ENCODE measurements at places on chromosomes 4 and X.

GRCh38 chr4:185775792-185776555 is 36.0 kb downstream of the SORBS2 start:
- DNase-seq = no peak

DNA sequence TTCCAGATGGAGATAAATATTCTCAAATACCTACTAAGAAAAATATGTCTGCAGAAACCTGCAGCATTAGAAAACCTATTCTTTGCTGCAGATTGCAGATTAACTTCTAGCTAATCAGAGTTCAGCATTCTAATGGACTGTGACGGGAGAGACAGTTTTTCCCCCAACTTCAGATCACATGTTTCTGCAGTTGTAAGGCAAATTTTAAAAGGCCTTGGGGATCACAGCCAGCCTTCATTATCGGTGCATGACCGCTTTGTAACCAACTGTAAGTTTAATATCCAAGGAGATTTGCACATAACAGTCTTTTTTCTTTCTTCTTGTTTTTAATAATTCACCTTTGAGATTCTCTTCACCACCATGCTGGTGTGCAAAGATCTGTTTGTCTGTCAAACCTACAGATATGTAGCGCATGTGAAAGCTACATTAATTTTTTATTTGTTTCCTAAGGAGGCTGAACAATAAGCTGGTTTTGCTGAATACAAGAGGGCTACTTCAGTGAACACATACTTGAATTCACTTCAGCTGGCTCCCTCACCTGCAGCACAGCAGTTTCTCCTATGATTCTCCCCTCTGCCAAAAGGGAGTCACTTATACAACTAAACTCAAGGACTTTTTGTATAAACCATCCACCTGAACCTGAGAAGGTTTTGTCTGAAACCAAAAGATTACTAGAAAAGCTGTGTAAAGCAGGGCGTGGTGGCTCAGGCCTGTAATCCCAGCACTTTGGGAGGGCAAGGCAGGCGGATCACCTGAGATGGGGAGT is 488.5 kb downstream of the RPA4 start:
- DNase-seq = no peak

- no peak for DNase-seq
Observed at GRCh38 chrX:100368167-100368566, 41.9 kb downstream of the PCDH19 start.

- no peak for DNase-seq
Observed at GRCh38 chrX:151825925-151826485, 86.7 kb upstream of the MAGEA4 start.

DNA sequence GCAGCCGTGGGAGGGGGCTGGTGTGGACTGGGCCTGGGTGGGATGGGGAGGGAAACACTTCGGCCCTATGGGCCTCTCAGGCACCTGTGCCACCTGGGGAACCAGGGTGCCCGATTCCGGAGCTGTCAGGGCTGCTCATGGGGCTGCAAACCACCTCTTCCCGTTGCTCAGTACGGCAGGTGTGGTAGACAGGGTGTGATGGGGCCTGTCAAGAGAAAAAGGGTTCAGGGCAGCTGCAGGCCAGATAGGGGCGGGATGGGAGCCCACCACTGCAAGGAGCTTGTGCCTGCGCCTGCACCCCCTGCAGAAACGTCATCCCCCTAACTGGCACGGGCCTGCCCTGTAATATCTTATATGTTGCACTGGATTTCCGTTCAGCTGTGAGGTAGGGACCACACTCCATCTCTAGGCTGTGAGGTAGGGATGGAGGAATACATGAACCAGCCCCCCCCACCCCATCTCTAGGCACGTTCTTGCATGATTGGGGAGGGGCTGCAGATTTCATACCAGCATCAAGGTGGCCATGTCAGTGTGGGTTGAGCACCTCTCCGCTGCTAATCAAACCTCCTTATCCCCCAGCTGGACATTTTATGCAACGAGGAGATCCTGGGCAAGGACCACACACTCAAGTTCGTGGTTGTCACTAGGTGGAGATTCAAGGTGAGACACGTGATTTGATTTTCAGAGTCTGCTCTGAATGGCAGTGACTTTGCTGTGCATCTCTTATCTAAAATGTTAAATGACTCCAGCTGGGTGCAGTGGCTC is 59.0 kb downstream of the PCGF3 start:
- no peak for DNase-seq

- DNase-seq = no peak
Observed at GRCh38 chrX:74395556-74395955, 25.7 kb upstream of the SLC16A2 start.

- DNase-seq = no peak
Observed at GRCh38 chr4:15003401-15003890, 1.2 kb downstream of the CPEB2 start.

DNA sequence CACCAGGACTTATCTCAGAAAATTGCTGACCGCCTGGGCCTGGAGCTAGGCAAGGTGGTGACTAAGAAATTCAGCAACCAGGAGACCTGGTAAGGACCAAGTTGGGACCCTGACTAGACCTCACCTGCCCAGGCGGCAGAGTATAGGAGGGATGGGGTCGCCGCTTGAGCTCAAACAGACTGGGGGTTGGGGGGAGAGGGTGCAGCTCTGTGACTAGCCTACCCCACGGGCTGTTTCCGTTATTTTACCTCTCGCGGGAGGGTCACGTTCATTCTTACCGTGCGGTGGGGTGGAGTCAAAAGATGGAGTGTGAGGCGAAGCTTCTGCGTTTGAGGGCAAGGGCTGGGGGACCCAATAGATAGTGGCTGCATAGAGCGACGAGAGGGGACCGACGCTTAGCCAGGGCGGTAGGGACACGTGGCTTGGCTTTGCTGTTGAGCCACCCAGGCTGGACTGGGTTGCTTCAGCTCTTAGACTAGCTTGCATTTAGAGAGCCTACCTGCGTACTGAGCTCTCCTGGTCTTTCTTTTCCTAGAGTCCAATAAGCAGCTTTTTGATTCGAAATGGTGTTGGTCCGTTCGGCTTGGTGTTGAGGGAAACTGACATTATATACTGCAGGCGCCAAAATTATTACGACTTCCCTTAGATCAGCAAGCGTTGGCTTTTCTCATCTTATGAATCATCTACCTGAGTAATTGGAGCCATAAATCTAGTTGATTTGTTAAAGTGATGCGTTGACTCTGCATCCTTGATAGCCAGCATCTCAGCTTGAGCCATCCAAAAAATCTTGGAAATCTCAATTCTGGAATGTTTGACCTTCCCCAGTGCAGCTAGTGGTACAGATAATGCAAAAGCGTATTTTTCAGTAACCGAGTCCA is 591 bp downstream of the PRPS1 start:
- DNase-seq = no peak

GRCh38 chr4:141021397-141022110 is 111.7 kb downstream of the RNF150 start:
- no peak for DNase-seq

GRCh38 chr4:99754756-99755155 is 61.9 kb upstream of the DAPP1 start:
- no peak for DNase-seq

DNA sequence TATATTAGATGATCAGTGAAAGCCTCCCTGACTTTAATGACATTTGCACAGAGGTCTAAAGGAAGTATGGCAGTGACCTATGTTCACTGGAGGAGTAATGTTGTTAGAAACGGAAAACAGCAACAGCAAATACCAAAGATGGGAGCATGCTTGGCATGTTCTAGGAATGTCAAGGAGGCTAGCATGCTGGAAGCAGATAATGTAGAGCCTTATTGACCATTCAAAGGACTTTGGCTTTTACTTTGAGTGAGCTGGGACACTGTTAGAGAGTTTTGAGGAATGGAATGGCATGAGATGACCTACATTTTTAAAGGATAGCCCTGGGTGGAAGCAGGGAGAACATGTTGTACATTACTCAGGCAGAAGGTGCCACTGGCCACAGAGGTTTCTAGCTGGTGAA is 6.0 kb downstream of the RPA4 start:
- no peak for DNase-seq
